Cardiac muscle cell (in vitro differentiated cells and primary cell): ENCODE measurements at places on chromosomes 12 and 14. TPM values are rescaled to one million over a fixed set of nuclear protein-coding genes. Genes with fewer than 3 reads are reported as not detected.

DNA sequence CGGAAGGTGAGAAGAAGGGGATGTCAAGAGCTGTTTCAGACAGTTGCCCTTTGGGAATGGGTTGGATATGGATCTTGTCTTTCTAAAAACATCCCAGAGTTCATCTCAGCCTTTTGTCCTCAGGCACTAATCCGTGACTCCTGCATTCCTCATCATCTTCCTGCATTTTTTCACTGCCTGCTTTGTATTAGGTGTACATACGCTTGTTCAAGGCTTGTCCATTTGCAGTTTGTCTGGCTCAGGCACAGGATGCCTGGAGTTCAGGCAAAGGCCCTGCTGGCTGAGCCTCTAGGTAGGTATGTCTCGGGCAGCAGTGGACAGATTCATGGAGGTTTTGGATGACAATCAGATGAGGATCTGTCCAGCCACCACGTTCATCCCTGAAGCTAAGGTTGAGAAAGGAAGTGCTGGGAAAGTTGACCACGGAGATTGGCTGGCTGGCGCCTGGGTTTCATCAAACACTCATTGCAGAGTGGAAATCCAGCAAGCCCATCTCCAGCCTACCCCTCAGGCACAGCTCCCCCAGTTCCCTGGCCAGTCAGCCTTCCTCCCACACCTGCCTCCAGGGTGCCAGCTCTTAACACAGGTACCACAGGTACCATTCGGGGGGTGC is 12.4 kb upstream of the TMEM106C start:
- no peak overlapping the region for H3K27ac ChIP-seq
- no peak overlapping the region for H3K4me3 ChIP-seq
- H3K4me1 ChIP-seq = no peaks in the 10 kb centered on the region
- peaks cover 4% of the 10 kb centered on the region for H3K27me3 ChIP-seq
- H3K36me3 ChIP-seq = no peaks in the 10 kb centered on the region

DNA sequence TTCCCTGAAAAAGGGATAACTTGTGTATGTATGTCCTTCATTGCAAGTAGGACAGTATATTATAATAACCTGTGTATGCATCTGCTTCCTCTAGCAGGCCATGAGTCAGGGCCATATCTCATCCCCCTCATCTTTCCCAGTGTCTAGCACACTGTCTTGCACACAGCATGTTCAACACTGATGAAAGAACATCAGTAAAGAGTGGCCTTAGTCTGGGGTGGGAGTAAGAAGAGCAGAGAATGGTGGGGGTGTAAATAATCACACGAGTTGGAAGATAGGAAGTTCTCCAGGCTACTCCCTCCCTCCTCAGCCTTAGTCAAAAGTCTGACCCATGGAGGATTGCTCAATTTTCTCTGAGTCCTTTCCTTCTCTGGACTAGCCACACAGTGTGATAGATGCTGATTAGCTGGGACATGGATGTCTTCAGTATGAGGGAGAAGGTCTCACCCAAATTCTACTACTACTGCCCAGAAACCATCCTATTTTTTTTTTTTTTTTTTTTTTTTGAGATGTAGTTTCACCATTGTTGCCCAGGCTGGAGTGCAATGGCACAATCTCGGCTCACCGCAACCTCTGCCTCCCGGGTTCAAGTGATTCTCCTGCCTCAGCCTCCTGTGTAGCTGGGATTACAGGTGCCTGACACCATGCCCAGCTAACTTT is 14.6 kb upstream of the SP1 start:
- H3K36me3 ChIP-seq = no peaks in the 10 kb centered on the region
- DNase-seq = peak; percentile 72
- no peaks in the 10 kb centered on the region for H3K27me3 ChIP-seq
- H3K4me3 ChIP-seq = no peak overlapping the region
- no peak overlapping the region for H3K27ac ChIP-seq

GRCh38 chr12:57182918-57183575 is 33.5 kb upstream of the NXPH4 start:
- H3K4me3 ChIP-seq = no peak overlapping the region
- no peaks in the 10 kb centered on the region for H3K4me1 ChIP-seq
- no peak overlapping the region for H3K27ac ChIP-seq
- DNase-seq = peak; percentile 69
- H3K36me3 ChIP-seq = peaks cover 36% of the 10 kb centered on the region

GRCh38 chr12:128818065-128819022 is 5.4 kb downstream of the SLC15A4 start:
- H3K27me3 ChIP-seq = no peaks in the 10 kb centered on the region
- H3K27ac ChIP-seq = no peak overlapping the region
- no peaks in the 10 kb centered on the region for H3K36me3 ChIP-seq
- H3K4me3 ChIP-seq = no peak overlapping the region
- peaks cover 9% of the 10 kb centered on the region for H3K4me1 ChIP-seq

- no peak overlapping the region for H3K4me3 ChIP-seq
- H3K4me1 ChIP-seq = peaks cover 17% of the 10 kb centered on the region
- H3K27ac ChIP-seq = no peak overlapping the region
- no peaks in the 10 kb centered on the region for H3K27me3 ChIP-seq
- H3K36me3 ChIP-seq = no peaks in the 10 kb centered on the region
These were observed 4.2 kb upstream of the SP7 start for GRCh38 chr12:53340398-53340797.

- H3K36me3 ChIP-seq = no peaks in the 10 kb centered on the region
- no peaks in the 10 kb centered on the region for H3K4me1 ChIP-seq
- H3K4me3 ChIP-seq = no peak overlapping the region
- DNase-seq = peak; percentile 16
- no peak overlapping the region for H3K27ac ChIP-seq
These were observed 994.5 kb upstream of the FLRT2 start for GRCh38 chr14:84535484-84535883.

GRCh38 chr14:46788994-46789393 is 137.4 kb upstream of the RPL10L start:
- H3K4me1 ChIP-seq = no peaks in the 10 kb centered on the region
- no peak overlapping the region for H3K4me3 ChIP-seq
- H3K36me3 ChIP-seq = no peaks in the 10 kb centered on the region
- H3K27ac ChIP-seq = no peak overlapping the region

DNA sequence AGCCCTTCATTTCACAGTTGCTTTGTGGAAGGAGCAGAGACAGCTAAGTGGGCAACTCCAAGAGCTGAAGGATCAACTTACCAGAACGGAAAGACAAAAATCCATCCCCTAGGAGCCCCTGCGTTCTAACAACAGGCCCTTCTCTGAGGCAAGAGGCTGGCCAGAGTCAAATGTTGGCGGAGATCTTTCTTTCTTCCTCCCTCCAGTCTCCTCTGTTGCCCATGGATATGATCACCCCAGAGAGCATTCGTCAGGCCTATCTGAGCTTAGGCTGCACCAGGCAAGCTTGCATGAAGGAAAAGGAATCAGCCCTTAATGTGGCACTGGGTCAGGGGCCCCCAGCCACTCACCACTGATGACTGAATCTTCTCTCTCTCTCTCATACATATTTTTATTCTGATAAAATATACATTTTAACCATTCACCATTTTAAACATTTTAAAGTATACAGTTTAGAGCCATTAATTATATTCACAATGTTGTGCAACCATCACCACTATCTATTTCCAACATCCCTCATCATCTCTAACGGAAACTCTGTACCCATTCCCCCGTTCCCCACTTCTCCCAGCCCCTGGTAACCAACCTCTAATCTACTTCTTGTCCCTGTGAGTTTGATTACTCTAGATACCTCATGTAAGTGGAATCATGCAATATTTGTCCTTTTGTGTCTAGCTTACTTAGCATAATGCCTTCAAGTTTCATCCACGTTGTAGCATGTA is 52.9 kb upstream of the CCND2 start:
- H3K27me3 ChIP-seq = no peaks in the 10 kb centered on the region
- H3K27ac ChIP-seq = no peak overlapping the region
- no peak for DNase-seq
- no peaks in the 10 kb centered on the region for H3K36me3 ChIP-seq
- no peaks in the 10 kb centered on the region for H3K4me1 ChIP-seq

GRCh38 chr12:64633011-64633939 is 23.0 kb downstream of the RASSF3 start:
- no peak overlapping the region for H3K27ac ChIP-seq
- H3K36me3 ChIP-seq = no peaks in the 10 kb centered on the region
- H3K4me3 ChIP-seq = no peak overlapping the region
- DNase-seq = no peak
- peaks cover 9% of the 10 kb centered on the region for H3K4me1 ChIP-seq
- H3K27me3 ChIP-seq = no peaks in the 10 kb centered on the region

DNA sequence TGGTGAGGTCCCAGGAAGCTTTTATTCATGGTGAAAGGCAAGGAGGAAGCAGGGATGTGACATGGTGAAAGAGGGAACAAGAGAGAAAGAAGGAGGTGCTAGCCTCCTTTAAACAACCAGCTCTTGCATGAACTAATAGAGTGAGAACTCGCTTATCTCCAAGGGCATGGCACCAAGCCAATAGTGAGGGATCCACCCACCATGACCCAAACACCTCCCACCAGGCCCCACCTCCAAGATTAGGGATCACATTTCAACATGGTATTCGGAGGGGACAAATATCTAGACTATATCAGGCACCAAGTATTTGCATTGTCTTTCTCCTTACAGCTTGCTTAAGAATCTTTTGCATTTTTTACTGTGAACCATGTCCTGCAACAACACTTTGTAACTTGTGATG is 91.9 kb upstream of the DHRS4 start:
- H3K4me3 ChIP-seq = no peak overlapping the region
- H3K27ac ChIP-seq = no peak overlapping the region
- no peaks in the 10 kb centered on the region for H3K27me3 ChIP-seq
- peak; percentile 36 for DNase-seq
- no peaks in the 10 kb centered on the region for H3K36me3 ChIP-seq

DNA sequence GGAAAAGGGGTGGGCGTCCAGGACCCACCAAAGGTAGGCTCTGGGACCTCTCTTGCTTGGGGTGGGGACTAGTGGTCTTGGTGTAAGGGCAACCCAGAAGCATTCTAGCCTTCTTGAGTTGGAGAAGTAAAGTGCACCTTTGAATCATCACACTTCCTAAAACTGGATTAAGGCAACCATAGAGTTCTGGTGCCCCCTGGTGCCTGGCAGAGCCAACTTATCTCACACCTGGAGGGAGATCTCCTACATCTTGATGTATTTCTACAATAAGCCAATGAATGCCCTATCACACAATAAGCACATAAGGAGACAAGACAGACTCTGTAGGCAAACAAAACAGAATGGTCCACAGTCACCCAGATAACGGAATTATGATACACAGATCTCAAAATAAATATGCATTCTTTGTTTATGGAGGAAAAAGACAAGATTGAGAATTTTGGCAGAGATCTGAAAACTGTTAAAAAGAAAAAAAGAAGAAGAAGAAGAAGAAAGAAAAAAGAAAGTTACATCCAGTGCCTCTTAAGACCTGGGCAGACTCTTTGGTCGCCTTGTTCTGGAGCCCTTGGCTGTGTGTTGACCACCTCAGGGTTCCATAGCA is 95.9 kb upstream of the PPP2R5C start:
- no peaks in the 10 kb centered on the region for H3K4me1 ChIP-seq
- H3K27ac ChIP-seq = no peak overlapping the region
- peaks cover 38% of the 10 kb centered on the region for H3K27me3 ChIP-seq
- no peaks in the 10 kb centered on the region for H3K36me3 ChIP-seq
- peak; percentile 55 for DNase-seq
- no peak overlapping the region for H3K4me3 ChIP-seq

GRCh38 chr14:26113911-26114640 is 483.8 kb downstream of the NOVA1 start:
- DNase-seq = no peak
- no peaks in the 10 kb centered on the region for H3K36me3 ChIP-seq
- no peaks in the 10 kb centered on the region for H3K4me1 ChIP-seq
- H3K4me3 ChIP-seq = no peak overlapping the region

GRCh38 chr12:92810370-92810769 is 107.6 kb downstream of the PLEKHG7 start:
- H3K4me1 ChIP-seq = no peaks in the 10 kb centered on the region
- H3K4me3 ChIP-seq = no peak overlapping the region
- H3K27ac ChIP-seq = no peak overlapping the region
- no peaks in the 10 kb centered on the region for H3K27me3 ChIP-seq
- peaks cover 9% of the 10 kb centered on the region for H3K36me3 ChIP-seq
- no peak for DNase-seq

GRCh38 chr12:123516216-123516780 is 17.2 kb downstream of the RILPL1 start:
- DNase-seq = no peak
- peak overlapping the region; percentile 4 for H3K27ac ChIP-seq
- H3K27me3 ChIP-seq = no peaks in the 10 kb centered on the region
- no peak overlapping the region for H3K4me3 ChIP-seq

DNA sequence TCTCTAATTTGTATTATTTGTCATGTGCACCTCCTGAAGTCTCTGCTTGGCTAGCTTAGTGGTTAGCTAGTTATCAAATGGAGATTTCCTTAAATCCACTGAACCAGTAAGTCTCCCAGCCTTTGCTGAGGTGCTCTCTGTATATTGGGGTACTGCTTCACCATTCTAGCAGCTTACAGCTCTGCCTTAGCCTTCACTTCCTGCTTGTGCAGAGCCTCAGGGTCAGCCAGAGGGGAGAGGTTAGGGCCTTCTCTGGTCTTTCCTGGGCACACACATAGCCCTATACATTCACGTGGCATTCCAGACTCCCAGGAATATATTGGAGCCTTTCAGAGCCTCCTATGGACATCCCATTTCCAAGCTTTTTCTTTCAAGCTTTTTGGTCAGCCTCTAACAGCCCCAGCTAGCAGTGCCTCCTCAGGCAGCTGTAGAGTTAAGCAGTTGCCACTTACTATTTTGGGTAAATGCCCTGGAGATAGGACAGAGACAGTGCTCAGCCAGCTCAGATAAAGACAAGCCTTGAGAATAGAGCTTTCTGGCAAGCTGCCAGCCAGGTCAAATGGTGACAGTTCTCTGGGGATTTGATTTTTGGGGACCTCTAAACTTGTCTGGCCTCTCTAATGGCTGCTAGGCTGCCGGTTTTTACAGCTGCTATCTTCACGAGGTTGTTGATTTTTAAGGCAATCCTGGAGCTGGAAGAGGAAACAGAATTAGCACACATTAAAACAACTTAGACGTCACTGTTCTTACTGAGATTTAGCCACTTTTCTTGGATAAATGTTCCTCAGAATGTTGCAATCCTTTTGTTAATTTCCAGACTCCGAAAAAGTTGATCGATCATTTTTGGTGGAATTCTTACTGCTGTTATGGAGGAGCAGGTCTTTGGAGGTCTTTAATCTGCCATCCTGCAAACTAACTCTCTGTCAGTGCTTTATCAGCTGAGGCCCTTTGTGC is 32.9 kb downstream of the FBXW8 start:
- no peak overlapping the region for H3K4me3 ChIP-seq
- H3K36me3 ChIP-seq = peaks cover 14% of the 10 kb centered on the region
- DNase-seq = peak; percentile 20
- peaks cover 16% of the 10 kb centered on the region for H3K4me1 ChIP-seq

The MYO1H gene
- total RNA-seq = 0.21 TPM in 1 of 2 replicates, not detected in the other

The CMA1 gene
- not detected in 2 replicates for total RNA-seq

The HOXC12 gene
- not detected in 2 replicates for total RNA-seq

The KLRC1 gene
- not detected in 2 replicates for total RNA-seq

The ADAMTS20 gene
- total RNA-seq = 0.33 and 0.60 TPM in 2 replicates

The CRACR2A gene
- total RNA-seq = 1.3 TPM in 1 of 2 replicates, not detected in the other

The NFE2 gene
- total RNA-seq = 4.9 and 9.9 TPM in 2 replicates

The TAS2R31 gene
- 1.3 and 3.0 TPM in 2 replicates for total RNA-seq

The CHST11 gene
- total RNA-seq = 29.8 and 39.8 TPM in 2 replicates

The FGF23 gene
- total RNA-seq = 0.86 and 2.4 TPM in 2 replicates

The ZNF140 gene
- total RNA-seq = 10.1 and 14.7 TPM in 2 replicates
